ENCODE measurements at places on chromosomes 11 and 22. TPM values are rescaled to one million over a fixed set of nuclear protein-coding genes. Genes with fewer than 3 reads are reported as not detected.

The APOA4 gene
- not detected for total RNA-seq

GRCh38 chr11:122744357-122744756, 88.8 kb downstream of the UBASH3B start:
- no peaks in the 10 kb centered on the region for H3K4me1 ChIP-seq
- no peaks in the 10 kb centered on the region for H3K27me3 ChIP-seq
- no peak for DNase-seq
- H3K27ac ChIP-seq = no peak overlapping the region
- no peak overlapping the region for H3K4me3 ChIP-seq

- DNase-seq = no peak
- peak overlapping the region; percentile 46 for H3K27ac ChIP-seq
- no peaks in the 10 kb centered on the region for H3K4me1 ChIP-seq
- no peaks in the 10 kb centered on the region for H3K36me3 ChIP-seq
- no peaks in the 10 kb centered on the region for H3K27me3 ChIP-seq
- H3K4me3 ChIP-seq = peak overlapping the region; percentile 50
Measured at GRCh38 chr11:124740277-124740882, 638 bp downstream of the NRGN start.

- H3K4me3 ChIP-seq = no peak overlapping the region
- H3K4me1 ChIP-seq = peaks cover 13% of the 10 kb centered on the region
Measured at GRCh38 chr11:64804346-64805210, 1.6 kb upstream of the MAP4K2 start.

DNA sequence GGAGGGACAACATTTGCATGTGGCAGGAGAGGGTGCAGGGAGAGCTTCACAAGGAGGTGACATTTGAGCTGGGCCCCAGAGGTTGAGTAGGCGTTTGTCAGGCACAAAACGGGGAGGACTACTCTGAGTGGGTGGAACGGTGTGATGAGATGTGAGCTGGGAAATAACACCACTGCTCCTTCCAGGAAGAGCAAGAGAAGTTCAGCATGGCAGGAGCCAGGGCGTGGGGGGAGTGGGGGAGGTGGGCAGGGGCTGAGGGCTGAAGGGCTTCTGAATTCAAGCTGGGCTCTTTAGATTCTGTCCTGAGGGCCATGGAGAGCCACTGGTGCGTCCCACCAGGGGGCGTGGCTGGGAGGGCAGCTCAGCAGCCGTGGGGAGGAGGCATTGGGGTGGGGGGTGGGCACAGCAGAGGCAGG, 54.2 kb downstream of the OTOG start:
- no peak overlapping the region for H3K27ac ChIP-seq
- H3K4me3 ChIP-seq = no peak overlapping the region
- H3K27me3 ChIP-seq = no peaks in the 10 kb centered on the region
- H3K36me3 ChIP-seq = no peaks in the 10 kb centered on the region

The LMNTD2 gene
- 2.2 TPM for total RNA-seq

The TIGD3 gene
- total RNA-seq = not detected
